Adrenal gland (tissue), 19 donors: ENCODE measurements at places on chromosomes 1 and 21.

- DNase-seq = no peak
Measured at GRCh38 chr1:114320586-114320985, 166.9 kb upstream of the SYT6 start.

- peak; percentile 50 for DNase-seq
Measured at GRCh38 chr1:61742620-61743430, 545 bp downstream of the PATJ start.

DNA sequence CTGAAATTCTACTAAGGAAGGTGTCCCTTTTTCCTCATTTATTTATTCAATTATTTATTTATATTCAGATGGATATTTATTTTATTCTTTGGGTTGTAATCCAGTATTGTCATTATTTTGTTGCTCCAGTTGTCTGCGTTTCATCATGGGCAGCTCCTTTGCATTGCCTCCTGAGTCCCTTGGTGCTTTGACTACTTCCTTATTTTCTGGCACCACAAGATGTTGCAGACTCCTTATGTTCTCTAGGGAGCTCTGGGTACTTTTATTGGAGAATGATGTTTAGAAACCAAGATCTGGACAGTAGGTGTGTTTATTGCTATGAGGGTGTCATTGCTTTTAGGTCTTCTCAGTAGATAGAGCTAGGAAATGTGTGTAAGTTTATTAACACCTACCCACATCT, 59.9 kb upstream of the ERRFI1 start:
- no peak for DNase-seq

DNA sequence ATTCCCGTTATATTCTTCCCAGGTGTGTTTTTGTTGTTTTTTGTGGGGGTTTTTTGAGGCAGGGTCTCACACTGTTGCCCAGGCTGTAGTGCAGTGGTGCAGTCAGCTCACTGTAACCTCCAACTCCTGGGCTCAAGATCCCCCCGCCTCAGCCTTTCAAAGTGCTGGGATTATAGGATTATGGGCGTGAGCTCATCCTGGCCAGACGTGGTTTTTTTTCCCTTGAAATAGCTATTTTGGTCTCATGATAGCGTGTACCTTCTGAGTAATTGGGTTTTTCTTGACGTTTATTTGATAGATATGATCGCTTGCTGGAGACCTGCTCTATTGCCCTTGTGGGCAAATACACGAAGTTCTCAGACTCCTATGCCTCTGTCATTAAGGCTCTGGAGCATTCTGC, 17.6 kb downstream of the CTPS1 start:
- DNase-seq = no peak

- no peak for DNase-seq
Measured at GRCh38 chr1:85943945-85944344, 212.6 kb downstream of the COL24A1 start.

GRCh38 chr1:186615332-186615731, 64.9 kb downstream of the PTGS2 start:
- DNase-seq = no peak

GRCh38 chr21:38504066-38504465, 5.8 kb upstream of the ERG start:
- no peak for DNase-seq

GRCh38 chr21:42301371-42302075, 13.7 kb downstream of the TFF3 start:
- no peak for DNase-seq

GRCh38 chr1:191034132-191034531, 556.5 kb upstream of the BRINP3 start:
- no peak for DNase-seq

DNA sequence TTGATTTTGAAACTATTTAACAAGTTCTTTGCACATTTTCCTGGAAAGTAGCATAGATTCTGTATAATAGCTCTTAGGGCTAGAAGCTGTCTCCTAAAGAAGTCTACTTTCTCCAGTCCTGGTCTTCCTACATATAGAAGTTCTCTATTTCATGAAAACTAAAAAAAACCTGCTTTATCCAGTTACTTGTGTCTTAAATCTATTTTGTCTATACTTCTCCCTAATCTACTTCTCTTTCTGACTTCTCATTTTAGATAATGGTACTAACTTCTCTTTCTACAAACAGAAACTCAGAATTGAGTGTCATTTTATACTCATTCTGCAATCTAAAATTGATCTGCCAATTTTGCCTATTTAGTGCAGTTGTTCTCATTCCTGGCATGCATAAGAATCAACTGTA, 28.7 kb downstream of the PDE4B start:
- no peak for DNase-seq

DNA sequence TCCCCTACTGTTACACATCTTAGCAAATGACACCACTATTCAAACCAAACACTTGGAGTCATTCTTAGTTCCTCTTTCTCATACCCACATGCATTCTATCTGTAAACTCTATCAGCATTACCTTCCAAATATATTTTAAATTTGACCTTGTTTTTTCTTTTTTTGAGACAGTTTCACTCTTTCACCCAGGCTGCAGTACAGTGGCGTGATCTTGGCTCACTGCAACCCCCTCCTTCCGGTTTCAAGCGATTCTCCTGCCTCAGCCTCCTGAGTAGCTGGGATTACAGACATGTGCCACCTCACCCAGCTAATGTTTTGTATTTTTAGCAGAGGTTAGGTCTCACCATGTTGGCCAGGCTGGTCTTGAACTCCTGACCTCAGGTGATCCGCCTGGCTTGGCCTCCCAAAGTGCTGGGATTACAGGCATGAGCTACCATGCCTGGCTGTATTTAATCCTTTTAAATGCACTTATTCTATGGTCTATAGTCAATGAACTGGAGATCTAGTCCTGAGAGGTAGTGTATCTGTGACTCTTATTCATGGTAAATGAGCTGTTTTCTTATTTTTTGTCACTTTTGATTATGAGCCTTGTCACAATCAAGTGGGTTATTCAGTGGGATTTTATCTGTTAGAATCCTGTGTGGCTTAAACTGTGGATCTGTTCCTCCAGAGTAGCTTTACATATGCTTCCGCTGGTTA, 73.1 kb downstream of the GATAD2B start:
- DNase-seq = no peak

GRCh38 chr1:108036796-108037562, 72.0 kb upstream of the VAV3 start:
- no peak for DNase-seq

DNA sequence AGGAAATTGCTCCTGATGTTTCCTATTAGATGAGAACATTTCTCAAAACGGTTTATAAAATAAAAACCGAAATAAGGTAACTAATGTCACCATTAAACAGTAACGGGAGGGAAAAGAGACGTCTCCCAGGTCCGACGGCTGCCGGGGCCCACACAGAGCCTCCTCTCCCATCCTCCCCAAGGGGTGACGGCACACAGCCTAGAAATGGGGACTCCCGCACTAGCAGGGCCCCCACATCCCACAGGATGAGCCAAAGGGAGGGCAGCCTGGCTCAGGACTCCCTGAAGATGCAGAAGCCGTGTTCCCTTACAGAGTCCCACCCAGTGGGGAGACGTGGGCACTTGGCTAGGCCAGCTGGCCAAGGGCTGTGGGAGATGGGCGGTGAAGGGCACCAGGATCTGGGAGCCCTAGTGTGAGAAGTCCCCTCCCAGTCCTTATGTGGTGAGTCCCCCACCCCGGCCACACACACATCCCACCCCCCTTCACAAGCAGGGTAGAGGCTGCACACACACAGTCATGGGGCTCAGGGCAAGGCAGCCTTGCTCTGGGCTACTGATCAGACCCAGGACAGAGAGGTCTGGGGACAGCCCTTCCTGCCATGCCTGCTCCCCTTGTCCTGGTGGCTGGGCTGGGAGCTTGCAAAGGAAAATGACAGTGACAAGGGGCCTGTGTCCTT, 3.3 kb downstream of the KRTAP10-3 start:
- no peak for DNase-seq

DNA sequence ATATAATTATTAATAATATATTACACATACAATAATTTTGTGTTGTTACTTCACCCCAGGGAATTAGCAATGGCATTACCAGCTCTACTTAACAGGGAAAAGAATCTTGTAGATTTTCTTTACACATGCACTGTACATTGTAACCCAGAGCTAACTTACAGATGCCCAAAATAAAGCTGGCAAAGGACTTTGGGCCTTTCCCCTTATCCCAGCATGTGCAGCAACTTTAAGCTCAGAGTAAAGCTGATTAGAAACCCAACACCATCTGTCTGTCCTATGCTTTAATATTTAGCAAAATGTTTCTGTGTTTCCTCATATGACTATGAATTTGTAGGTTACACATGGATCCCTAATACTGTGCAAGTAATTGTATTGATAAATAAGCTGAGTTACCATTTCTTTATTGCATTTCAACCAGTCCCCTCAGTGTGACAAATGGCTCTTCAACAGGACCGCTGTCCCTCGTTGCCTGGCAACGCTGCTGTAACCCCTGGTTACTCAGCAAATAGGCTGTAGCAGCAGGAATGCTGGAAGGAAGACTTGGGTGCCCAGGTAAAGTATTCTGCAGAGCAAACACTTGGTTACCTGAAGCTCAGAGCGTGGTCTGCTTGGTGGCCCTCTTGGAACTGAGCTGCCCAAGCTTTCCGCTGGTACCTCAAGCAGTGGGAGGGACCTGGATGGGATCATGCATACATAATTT, at the start of gene USH2A:
Gene USH2A (minus strand): TSS at position 628 of the 700 bp plus-strand sequence. CDS start 1,112 bp downstream, outside the sequence.
- no peak for DNase-seq
